ENCODE measurements at places on chromosomes 5 and 9. TPM values are rescaled to one million over a fixed set of nuclear protein-coding genes. Genes with fewer than 3 reads are reported as not detected.

DNA sequence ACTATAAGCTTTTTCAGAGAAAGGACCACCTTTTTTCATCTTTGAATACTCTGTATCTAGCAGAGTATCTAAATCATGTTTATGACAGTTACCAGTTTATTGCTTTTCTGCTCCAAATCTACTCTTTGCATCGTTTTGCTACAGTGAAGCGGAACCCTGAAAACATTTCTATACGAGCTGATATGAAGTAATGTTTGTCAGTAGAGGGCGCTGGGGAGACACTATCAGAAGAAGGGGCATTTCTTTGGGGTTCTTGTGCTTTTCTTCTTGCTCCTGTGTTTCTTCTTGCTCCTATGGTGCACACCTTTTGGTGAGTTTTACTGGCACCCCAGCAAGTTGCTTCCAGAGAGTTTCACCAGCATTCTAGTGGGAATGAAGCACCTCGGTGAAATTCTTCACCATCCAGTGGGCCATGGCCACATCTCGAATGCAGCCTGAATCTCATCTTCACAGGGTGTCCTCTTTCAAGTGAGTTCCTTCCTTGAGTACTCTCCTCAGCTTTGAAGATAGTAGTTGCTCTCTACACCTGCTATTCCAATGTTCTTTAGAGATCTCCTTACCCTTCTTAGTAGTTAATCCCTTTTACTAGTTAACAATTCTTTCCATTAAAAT lies 98.4 kb downstream of the FGF1 start:
- DNase-seq = peak; percentile 73

The SPINK5 gene
- total RNA-seq = not detected

- DNase-seq = no peak
Measured at GRCh38 chr9:124019771-124020519, 8.4 kb downstream of the LHX2 start.

DNA sequence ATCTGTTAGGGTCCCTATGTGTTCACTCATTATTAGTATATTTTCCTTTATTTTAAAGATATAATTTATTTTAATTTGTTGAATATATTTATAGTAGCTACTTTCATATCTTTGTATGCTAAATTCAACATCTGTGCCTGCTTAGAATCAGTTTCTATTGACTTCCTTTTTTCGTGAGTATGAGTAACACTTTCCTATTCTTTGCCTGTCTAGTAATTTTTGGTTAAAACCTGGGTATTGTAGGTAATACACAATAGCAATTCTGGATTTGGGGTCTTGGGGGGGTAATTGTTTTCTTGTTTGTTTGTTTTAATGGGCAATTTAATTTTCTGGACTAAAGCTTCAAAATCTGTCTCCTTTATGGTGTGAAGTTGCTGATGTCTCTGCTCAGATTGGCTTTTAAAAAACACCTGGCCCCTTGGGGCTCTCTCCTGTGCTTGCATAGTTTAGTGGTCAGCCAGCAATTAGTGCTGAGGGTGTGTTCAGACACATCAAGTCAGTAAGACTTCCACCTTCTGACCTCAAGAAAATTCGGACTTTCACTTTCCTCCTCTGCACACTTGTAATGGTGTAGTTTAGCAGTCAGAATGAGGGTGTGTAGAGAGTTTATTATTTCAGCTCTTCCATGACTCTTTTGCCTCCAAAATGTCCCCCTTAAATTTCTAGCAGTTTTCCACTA lies 124.4 kb upstream of the MAP1B start:
- no peak for DNase-seq

The SREK1IP1 gene
- 31.1 TPM for total RNA-seq

- DNase-seq = no peak
Measured at GRCh38 chr9:78707481-78707991, 410.6 kb downstream of the PSAT1 start.

Data from activated CD4-positive, alpha-beta T cell treated with anti-CD3 and anti-CD28 coated beads, Interleukin-2, amount 10 ng/mL, durations not matched to agents 24 days and 14 days (primary cell).